ENCODE measurements at places on chromosomes 3 and 15.

DNA sequence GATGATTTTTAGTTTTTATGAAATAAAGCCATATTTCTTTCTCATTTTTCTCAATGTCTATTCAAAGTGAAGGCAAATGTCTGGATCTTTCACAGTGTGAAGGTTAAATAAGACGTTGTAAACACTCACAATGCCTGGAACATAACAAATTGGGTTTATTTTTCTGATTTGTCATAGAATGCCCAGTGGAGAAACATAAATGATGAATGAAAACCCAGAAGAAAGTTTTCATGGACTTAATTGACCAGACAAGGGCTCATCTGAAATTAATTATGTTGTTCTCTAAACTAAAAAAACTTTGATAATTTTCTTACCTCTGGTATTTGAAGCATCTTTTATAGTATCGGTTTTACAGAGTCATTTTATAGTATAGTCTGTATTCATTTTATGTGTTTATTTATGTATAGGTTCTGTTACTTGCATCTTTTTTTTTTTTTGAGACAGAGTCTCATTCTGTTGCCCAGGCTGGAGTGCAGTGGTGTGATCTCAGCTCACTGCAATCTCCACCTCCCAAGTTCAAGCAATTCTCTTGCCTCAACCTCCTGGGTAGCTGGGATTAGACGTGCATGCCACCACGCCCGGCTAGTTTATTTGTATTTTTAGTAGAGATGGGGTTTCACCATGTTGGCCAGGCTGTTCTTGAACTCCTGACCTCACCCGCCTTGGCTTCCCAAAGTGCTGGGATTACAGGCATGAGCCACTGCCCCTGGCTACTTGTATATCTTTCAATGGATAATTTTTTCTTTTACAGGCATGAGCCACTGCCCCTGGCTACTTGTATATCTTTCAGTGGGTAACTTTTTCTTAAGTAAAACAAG lies 15.1 kb upstream of the BNIP2 start:
- peak; percentile 24 for DNase-seq

- peak; percentile 6 for DNase-seq
Measured at GRCh38 chr15:95594496-95594895, 736.0 kb upstream of the NR2F2 start.

DNA sequence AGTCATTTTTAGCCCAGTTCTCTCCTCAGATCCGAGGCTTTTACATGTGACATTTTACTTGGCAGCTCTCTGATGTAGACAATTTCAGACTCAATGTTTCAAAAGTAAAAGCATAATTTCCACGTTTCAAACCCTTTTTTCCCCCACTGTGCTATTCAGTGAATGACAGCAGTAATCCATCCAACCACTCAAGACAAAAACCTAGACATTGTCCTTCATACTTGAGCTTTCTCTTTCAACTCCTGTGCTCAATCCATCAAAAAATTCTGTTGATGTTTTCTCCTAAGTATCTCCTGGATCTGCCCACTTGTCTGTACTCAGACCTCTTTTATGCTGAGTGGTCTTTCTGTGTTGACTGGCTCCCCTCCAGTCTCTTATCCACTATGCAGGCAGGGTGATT lies 214.7 kb downstream of the CHL1 start:
- DNase-seq, result no peak

GRCh38 chr3:155495387-155495786 lies 201.9 kb upstream of the STRIT1 start:
- DNase-seq, result peak; percentile 28

DNA sequence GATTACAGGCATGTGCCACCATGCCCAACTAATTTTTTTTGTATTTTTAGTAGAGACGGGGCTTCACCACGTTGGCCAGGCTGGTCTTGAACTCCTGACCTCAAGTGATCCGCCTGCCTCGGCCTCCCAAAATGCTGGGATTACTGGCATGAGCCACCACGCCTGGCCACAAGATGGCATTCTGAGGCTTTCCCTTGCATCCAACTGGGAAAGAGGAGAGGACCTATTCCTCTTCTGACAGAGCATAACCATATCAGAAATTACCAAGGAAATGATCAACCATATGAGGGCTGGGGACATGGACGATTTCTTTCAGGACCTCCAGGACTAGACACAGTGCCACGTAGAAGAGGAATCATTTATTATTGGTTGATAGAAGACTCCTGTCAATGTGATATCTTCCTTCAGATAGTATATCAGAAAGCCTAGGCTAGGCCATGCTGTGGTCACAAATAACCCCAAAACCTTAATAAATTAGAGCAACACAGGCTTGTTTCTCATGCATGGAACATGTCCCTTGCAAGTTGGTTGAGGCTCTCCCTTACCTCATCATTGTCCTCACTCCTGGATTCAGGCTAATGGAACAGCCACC lies 372.3 kb upstream of the IL12A start:
- DNase-seq, result peak; percentile 67

GRCh38 chr3:66487465-66487864 lies 13.4 kb downstream of the LRIG1 start:
- DNase-seq, result no peak

DNA sequence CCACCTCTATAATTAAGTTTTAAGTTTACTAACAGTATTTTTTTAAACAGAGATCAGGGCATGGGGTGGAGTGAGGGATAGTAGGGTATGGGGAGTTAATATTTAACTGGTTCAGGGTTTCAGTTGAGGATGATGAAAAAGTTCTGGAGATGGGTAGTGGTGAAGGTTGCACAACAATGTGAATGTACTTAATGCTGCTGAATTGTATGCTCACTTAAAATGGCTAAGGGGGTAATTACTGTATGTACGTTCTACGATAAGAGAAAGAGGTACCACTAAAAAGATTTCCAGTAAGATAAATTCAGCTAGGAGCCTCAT lies 101.4 kb downstream of the TNIK start:
- no peak for DNase-seq

DNA sequence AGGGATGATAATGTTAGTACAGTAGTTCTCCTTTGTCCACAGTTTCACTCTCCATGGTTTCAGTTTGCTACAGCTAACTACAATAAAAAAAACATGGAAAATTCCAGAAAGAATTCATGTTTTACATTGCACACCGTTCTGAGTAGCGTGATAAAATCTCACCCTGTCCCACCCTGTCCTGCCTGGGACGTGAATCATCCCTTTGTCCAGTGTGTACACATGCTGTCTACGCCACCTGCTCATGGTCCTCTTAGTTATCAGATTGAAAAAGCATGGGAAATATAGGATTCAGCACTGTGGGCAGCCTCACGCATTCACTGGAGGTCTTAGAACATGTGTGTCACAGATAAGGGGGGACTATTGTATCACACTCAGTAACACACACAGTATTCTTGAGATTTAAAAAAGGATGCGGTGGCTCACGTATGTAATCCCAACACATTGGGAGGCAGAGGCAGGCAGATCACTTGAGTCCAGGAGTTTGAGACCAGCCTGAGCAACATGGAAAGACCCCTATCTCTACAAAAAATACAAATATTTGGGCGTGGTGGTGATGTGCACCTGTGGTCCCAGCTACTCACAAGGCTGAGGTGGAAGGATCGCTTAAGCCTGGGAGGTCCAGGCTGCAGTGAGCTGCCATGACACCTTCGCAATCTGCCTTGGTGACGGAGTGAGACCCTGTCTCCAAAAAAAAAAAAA lies 8.7 kb upstream of the FLNB start:
- DNase-seq, result peak; percentile 25

DNA sequence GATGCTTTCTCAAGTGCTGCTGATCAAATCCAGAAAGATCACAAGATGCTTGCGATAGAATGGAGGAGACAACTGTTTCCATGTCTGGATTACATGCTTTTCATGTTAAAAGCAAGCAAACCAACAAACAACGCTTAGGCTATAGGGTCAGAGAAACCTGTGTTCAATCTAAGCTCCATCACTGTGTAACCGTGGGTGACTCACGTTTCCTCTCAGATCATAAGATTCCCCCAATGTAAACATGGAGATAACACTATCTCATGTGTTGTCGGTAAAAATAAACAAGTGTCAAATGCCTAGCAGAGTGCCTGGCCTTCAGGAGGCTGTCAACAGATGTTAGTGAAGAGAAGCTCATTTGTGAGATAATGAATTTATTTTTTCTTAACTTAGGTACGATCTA lies 907.8 kb downstream of the NTRK3 start:
- no peak for DNase-seq

DNA sequence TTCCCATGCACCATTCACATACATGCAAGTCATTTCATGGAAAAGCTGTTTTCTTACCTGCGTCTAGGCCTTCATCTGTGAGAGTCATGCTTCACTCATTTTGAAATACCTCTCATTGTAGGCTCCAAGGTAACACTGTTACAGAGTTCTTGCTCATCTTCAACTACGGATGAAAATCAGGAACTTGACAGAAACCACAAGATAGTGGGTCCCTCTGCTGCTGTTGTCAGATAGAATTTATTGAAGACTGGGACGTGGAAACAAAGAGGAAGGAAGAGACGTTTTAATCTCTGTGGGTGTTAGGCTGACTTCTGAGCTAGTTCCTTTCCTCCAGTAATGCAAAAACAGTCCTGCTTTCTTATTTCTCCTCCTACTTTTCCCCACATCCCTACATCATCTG lies at the start of gene P2RY14:
P2RY14 (minus strand) TSS at position 313 of the 400 bp plus-strand sequence. CDS start 64,226 bp downstream, outside the sequence.
- no peak for DNase-seq

- DNase-seq, result peak; percentile 72
Measured at GRCh38 chr3:48194446-48195071, 6.3 kb upstream of the CDC25A start.

GRCh38 chr3:87836026-87836425 lies 222.8 kb downstream of the CGGBP1 start:
- DNase-seq, result no peak

GRCh38 chr15:25597571-25597970 lies 158.7 kb upstream of the UBE3A start:
- DNase-seq, result no peak

DNA sequence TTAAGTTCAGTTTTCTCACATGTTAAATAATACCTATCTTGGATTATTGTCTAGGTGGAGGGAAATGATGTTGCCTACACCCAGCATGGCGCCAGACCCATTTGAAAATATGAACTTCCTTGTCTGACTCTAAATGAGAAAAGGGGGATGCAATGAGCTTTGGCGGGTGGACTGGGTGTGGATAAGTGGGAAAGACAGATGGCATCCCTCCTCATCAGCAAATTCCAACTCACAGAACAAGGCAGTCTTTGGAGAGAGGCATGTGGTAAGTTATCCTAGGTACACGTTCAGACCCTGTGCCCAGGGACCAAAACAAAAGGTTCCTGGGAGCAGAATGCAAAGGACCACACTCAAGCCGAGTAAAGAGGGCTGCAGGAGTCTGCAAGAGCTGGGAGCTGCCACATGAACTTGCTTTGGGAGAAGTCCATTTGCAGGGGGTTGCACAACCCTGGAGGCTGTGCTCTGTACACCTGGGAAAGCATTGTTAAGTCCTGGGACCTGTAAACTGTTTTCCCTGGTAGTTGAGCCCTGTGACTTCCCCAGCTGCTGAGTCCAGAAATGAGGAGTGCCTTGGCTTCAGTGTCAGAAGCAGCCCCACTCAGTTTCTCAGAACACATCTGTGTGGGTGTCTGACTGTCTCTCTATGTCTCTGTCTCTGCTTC lies 102.3 kb upstream of the TPM1 start:
- no peak for DNase-seq

All from myocyte (in vitro differentiated cells).